ENCODE measurements at places on chromosomes 3 and 15.

- no peak for DNase-seq
These were observed 483.3 kb downstream of the TUSC7 start for GRCh38 chr3:117192888-117193287.

DNA sequence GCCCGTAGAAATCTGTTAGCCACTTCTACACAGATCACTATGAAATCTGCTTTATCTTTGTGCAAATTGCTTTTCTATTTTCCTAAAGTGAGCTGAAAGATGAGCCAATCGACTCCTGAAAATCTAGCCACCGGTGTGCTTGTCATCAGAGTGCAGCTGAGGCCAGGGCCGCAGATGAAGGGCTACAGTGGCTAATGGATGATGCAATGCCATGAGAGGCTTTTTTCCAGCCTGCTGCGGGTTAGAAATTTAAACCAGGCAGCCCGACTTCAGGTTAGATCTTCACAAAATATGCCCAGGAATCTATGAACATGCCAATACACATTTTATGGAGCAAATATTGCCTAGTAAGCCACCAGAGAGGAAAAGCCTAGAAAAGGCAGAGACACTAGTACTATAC, 948.2 kb upstream of the CFAP20DC start:
- no peak for DNase-seq

DNA sequence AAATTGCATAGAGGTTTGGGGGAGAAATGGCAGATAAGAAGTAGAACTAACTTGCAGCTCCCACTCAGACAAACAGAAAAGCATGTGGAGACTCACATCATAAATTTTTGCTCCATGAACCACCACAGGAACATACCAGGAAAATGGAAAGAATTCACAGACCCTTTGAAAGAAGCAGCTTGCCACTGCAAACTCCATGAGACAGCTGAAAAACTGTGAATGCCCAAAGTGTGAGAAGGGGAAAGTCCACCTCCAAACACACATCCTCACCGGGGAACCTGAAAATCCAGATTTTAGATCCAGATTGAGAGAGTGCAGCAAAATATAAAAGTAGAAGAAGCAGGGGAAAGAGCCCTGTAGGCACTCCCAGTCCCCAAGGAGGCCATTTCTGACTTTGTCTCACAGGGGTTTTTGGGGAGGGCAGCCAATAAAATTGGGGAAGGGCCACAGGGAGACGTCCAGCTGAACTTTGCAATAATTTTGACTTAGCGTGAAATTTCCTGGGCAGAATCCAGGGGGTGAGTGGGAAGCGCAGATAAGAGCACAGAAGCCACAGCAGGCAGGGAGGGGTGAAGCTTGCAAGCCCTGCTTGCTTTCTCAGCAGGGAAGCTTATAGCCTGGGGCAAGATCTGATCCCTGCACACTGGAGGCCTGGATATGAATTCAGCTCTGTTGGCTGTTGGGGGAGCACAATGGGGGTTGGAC, 183.4 kb upstream of the UBE2E2 start:
- DNase-seq, result no peak

- DNase-seq, result no peak
These were observed 422.3 kb upstream of the WNT5A start for GRCh38 chr3:55909373-55909772.

- no peak for DNase-seq
These were observed 1020.2 kb downstream of the SQOR start for GRCh38 chr15:46654993-46655392.

GRCh38 chr15:45660231-45660979, 25.6 kb downstream of the SQOR start:
- DNase-seq, result no peak

- DNase-seq, result no peak
These were observed 282.3 kb downstream of the CNTN3 start for GRCh38 chr3:74332165-74332564.

DNA sequence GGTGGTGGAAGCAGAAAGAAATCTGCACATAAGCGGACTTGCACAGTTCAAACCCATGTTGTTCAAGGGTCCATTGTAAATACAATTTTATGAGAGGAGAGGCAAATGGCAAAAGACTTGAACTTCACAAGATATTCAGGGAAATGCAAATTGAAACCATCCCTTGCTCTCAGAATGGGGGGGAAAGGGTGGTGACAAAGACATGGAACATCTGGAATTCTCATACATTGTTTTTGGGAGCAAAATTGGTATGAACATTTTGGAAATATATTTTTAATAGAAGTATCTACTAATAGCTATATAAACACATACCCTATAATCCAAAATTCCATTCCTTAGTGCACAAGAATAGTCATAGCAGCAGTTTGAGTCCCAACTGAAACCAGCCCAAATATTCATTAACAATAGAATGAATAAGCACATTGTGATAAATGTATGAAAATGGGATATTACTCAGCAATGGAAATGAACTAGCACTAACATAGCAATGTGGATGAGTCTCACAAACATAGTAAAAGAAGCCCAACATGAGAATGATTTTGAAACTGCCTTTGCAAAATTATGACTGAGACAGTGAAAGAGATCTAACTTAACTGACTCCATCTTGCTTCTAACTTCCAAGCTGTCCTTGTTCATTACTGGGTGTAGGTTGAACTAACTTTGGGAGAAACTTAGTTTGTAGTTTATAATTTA, 77.2 kb downstream of the CD200R1L start:
- no peak for DNase-seq

- no peak for DNase-seq
These were observed 146.0 kb downstream of the ARPP21 start for GRCh38 chr3:35785234-35785888.

GRCh38 chr3:106729481-106729880, 647.8 kb upstream of the CCDC54 start:
- DNase-seq, result no peak
